ENCODE measurements at places on chromosomes 4 and X.
A peak's percentile ranks its signal among the peaks of the same experiment; 100 is the strongest.

DNA sequence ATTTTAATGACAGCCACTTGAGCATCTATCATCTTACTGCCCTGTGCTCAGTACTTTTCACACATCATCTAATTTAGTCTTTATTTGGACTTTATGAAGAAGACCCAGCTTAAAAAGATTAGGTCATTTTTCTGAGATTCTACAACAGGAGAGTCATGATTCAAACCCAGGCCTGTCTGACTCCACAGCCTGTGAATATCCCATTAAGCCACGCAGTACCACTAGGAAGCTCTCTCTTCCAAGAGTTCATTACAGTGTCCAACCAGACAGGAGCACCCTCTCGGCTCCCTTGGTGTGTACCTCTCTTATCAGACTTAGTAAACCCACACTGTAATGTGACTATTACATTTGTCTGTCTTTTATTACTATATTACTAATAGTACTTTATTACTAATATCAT lies 332.8 kb downstream of the DHX15 start:
- DNase-seq = no peak

DNA sequence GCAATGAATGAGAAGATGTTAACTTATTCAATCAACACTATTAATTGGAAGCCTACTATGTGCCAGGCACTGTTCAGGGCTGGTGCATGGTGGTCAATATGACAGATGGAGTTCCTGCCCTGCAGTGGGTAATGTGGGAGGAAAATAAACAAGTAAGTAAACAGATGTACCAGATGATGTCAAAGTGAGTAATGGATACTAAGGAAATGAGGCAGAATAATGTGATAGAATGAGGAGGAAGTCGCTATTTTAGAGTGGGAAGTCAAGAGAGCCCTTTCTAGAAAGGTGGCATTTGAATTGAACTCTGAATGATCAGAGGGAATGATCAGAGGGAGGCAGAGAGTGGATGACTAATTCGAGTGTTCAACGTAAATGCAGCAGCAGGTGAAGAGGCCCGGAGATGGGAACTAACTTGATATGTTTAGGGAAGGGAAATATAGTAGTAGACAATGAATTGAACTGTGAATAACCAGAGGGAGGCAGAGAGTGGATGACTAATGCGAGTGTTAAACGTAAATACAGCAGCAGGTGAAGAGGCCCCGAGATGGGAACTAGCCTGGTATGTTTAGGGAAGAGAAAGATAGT lies 48.3 kb downstream of the HMGB3 start:
- no peak for DNase-seq

DNA sequence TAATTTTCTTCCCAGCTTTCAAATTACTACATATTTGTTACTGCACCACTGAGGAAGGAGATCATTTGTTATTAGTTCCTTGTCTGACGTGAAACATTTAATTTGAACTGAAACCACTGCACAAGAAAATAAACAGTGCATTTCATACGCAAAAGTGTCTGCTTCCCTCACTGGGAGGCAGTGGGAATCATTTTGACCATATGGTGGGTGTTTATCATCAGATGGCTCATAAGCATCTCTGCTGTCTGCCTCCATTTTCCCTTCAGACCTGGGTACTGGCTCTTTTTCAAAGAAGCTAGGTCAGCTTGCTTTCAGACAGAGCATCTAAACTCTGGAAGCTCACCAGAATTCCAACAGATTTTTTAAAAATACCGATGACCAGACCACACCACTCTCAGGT lies 135.2 kb downstream of the PCDH19 start:
- no peak for DNase-seq

GRCh38 chr4:15771216-15772058 lies 6.7 kb upstream of the CD38 start:
- no peak for DNase-seq

DNA sequence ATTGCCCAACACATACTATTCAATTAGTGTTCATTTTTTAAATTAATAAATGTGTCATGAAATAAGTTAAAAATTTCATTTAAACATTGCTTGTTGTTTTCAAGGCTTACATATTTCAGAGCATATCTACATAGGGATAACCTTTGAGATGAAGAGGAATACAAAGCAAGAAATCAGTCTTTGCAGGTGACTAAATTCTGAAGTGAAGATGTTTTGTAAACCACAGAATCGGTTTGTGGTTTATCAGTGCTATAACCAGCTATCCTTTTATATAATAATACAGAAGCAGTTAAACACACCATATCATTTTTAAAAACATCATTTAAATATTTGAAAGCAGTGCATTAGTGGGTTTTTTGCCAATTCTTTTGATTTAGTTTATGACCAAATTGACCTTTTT lies 26.9 kb downstream of the FAM241A start:
- no peak for DNase-seq

- no peak for DNase-seq
These were observed 18.6 kb downstream of the ATP8A1 start for GRCh38 chr4:42638321-42638720.

DNA sequence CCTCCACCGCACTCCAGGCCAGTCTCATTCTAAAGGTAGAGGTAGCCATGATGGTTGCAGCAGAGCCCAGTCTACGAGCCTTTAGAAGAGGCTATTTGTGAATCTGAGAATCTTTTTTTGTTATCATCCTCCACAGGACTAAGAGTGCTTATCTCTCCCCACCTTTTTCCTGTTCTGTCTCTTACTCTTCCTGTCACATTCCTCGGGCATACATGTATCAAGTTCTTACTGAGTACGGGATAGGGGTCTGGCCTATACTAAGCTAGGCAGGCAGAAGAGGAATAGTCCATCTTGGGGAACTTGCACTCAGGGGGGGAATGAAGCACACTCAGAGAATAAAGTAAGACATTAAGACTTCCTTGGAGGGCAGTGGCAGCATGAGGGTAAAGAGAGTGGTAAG lies 25.7 kb downstream of the LAS1L start:
- DNase-seq = no peak

GRCh38 chr4:2186133-2186864 lies 55.6 kb downstream of the HAUS3 start:
- DNase-seq = no peak

GRCh38 chr4:119394826-119395225 lies 72.9 kb upstream of the FABP2 start:
- DNase-seq = no peak

GRCh38 chr4:8410641-8411271 lies 29.8 kb downstream of the ACOX3 start:
- DNase-seq = no peak

- no peak for DNase-seq
These were observed 23.3 kb upstream of the GPR50 start for GRCh38 chrX:151153086-151153485.

DNA sequence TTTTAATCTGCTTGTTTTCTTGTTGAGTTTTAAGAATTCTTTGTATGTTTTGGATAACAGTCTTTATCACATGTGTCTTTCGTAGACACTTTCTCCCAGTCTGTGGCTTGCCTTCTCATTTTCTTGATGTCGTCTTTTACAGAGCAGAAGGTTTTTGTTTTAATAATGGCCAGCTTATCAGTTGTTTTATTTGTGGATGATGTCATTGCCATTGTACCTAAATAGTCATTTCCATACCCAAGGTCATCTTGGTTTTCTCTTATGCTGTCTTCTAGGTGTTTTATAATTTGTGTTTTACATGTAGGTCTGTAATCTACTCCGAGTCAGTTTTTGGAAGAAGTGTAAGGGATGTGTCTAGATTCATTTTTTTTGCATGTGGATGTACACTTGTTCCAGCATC lies 159.6 kb upstream of the NUDT6 start:
- DNase-seq = no peak

DNA sequence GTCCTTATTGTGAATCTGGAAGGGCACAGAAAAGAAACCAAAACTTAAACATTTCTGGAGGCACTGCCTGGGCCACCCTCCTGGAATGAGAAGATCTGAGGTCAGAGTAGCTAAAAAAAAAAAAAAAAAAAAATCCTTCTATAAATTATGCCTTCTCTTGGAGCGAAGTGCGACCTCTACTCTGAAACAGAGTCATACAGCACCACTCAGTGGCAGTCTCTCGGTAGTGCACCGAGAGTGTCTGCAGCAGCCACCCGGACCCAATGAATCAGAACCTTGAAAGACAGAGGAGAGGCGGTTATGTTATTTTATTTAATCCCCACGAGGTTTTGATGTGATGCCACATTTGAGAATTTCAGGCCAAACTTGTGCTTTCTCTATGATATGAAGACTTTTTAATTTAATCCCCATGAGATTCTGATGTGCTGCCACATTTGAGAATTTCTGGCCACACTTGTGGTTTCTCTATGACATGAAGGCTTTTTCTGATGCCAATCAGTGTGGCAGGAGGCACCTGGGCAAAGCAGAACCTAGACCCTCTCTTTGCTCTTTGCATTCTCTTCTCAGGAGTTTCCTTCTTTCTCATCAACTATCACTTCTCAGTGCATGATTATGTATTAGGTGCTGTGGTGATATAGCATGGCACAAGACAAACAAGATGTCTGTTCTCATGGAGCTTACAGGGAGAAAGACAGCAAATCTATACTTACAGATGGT lies 5.6 kb upstream of the CT47C1 start:
- peak; percentile 11 for DNase-seq

- no peak for DNase-seq
These were observed 195.6 kb downstream of the GPC3 start for GRCh38 chrX:133789829-133790228.

GRCh38 chr4:3017504-3017903 lies 54.1 kb downstream of the GRK4 start:
- DNase-seq = no peak

DNA sequence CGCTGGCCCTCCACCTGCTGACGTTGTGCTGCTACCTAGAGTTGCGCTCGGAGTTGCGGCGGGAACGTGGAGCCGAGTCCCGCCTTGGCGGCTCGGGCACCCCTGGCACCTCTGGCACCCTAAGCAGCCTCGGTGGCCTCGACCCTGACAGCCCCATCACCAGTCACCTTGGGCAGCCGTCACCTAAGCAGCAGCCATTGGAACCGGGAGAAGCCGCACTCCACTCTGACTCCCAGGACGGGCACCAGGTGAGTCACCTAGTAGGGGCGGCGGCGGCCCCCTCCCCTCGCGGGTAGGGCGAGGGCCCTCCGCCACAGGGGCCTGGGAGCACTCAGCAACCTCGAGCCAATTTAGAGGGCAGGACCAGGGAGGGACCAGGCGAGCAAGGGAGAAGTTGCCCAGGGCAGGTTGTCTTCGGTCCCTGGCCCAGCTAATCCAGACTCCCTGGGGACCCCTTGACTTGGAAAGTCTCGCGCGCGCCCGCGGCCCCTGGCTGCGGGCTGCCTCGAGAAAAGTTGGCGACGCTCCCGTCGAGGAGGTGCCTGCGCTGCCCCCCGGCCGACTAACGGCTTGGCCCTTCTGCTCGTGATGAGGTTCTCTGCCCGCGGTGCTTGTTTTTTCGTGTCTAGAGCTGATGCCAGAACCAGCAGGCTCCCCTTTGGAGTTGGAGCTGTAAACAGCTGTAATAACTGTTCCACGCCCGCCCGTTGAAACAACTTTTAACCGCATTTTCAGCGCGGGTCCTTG lies 717 bp downstream of the EDA start:
- DNase-seq = no peak

DNA sequence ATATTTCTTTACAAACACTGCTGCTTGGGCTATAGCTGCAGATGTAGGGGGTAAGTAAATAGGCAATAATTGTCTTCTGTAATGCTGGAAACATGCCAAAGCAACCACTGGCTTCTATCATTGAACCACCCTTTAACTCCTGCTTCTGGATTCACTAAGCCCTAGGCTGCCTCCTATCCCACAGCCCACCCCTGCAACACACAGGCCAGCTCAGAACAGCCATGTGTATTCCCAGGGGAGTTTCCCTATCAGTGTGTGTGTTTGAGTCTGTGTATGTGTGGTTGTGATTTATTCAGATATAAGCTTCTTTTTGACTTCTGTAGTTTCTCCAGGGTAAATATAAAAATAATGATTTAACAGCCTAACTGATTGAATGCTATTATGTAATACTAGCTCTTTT lies 291.3 kb downstream of the PCDH10 start:
- no peak for DNase-seq

DNA sequence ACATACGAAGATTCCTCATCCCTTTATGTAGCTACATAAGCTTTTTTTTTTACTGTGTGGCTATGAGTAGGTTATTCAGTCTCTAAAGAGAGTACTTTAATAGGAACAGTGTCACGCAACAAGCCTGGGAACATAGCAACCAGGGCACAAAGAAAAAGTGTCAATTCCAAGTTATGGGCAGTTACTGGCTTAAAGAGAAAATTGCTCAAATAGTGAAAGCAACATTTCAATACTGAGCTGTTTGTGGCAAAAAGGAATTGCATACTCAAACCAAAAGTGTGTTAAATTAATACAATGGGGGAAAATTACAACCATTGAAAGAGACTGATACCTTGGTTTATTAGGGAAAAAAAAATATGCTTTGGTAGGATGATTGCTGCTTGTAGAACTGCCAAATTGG lies 41.2 kb upstream of the ENOX2 start:
- DNase-seq = no peak

- DNase-seq = no peak
These were observed 6.0 kb downstream of the UGT2B17 start for GRCh38 chr4:68570122-68570507.

DNA sequence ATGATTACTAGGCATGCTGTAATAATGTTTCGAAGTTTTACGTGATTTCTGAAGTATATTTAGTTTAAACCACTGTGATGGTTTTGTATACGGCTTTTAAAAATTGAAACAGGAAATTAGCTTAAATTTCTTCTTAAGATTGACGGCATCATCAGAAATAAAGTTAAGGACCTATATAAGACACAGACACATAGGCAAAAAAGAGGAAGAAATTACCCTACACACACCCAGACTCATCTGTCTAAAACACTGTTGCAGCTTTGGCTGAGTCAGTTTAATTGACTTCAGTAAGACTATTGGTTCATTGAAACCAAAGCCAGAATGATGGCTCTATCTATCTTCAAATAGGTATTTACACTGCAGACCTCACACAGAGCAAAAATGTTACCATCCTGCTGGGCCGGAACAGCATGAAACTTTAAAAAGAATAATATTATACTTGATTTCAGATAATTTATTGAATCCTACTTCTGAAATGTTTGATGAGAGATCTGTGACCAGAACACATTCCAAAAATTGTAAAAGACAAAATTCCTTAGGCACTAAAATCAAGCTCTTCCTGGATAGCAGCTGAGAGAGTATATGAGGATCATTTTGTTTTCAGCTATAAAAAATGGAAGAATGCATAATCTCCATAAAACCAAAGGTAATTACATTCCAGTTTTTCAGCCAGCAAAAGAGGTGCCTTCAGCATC lies 4.5 kb downstream of the HHIP start:
- no peak for DNase-seq

All from stimulated activated CD4-positive, alpha-beta T cell treated with anti-CD3 and anti-CD28 coated beads, Interleukin-1b, Interleukin-23, amount 100 ng/mL, for 1 hour (primary cell).